NCI-H510A treated with DMSO at 0.1 percent for 48 hours (cell line): ENCODE measurements at places on chromosomes 12 and 14.

DNA sequence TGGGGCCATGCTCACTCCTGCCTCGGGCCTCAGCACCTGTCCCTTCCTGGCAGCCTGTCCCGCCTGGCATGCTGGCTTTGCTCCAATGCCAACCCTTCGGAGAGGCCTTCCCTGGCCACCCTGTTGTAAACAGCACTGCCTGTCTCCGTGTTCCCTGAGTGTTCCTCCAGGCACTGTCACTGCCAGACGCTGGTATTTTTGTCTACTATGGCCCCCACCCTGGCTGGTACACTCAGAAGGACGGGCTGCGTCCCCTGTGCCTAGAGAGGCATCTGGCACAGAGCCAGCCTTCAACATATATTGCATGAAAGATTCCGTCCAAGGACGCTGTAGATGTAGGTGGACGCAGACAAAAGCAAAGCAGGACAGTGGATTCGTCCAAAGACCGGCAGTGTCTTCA is 2.7 kb upstream of the ASPG start:
- DNase-seq: no peak

DNA sequence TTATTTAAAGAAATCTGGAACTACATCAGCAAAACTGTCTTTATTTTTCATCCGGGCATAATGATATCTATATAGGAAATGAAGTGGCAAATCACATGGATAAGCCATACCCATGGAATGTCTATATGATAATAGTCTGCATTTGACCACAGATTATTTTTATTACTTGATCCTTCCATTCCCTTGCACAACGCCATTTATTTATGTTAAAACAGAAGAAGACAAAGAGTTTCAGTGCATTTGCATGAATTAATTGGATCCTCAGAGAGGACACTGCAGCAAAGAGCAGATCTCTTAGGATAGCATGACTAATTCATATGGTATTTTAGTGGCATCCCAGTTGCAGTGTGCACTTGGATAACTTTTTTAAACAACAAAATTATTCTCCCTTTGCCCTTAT is 345.0 kb downstream of the CCDC91 start:
- no peak for DNase-seq

GRCh38 chr12:15411842-15412241 is 89.5 kb downstream of the PTPRO start:
- no peak for DNase-seq

DNA sequence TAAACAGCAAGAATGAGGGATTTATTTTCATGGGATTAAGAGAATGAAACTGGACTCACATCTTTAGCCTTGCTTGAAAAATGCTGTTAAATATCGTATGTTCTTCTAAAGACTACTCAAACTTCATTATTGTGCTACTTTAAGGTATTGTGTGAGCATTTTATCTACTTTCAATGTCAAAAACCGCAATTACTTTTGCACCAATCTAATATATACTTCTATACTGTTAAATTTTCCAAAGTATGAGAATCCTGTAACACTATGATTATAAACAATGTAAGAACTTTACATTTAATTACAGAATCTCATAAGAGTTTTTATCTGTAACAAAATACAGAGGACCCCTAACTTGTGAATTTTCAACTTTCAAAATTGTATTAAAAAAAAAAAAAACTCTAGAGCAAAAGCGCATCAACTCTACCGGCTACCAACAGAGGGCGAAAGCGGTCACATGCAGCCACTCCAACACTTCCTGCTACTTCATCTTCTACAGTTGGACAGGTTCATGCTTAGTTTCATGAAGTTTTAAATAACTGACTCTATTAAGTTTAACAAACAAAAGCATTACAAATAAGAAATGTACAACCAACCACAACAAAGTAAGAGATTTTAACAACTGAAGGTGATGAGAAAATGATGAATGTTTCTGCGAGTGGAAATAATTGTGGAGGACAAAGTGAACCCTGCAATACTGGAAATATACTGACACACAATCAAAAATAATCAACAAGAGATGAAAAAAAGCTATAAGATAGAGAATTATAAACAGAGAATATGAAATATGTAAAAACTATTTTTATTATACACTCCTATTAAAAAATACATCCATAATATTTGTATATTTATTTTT is 210.9 kb downstream of the MED13L start:
- peak; percentile 49 for DNase-seq

DNA sequence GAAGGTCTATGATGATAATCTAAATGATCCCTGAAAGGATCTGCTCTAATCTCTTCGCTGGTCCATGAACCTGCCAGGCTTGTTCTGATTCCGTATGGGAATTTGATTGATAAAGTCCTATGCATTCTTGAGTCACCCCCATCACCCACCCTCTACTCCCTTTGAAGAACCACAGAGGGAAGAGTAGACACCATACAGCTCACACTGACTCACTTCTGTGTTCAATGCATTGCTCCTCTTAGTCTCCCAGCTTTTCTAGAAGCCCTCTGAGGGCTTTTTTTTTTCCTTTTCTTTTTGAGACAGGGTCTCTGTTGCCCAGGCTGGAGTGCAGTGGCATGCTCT is 18.5 kb upstream of the GPRC5A start:
- no peak for DNase-seq

DNA sequence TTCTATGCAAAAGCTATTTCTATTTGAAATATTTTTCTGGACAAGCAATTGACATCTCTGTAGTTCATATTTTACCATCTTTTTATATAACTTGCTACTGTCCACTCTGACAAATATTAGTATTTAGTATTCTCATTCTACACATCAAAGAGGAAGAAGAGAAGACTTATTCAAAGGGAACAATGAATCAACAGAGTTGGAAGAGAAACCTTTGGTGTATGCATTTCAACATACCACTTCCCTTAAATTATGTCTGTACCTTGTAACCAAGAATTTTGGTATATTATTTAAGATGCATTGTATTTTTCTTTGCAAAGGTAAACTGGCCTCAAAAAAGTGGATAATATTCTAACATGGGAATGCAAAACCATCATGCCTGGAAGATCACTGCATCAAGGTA is 72.1 kb upstream of the DUSP6 start:
- DNase-seq: no peak

DNA sequence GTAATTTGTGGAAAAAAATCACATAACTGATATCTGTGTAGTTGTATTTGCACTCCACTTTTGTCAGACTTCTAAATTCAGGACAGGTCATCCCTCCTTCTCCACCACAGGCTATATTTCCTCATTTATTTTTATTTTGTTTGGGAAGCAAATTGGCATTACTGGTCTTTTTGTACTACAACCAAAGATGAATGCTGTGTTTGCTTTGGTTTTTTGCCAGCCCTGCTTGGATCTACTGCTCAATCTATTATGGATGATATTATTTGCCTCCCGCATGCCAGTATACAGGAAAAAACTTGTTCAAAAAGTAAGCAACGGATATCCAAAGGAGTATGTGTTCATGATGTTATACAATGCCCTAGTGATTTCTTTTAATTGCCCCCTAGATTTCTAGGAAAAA is 948.8 kb downstream of the TRHDE start:
- DNase-seq: no peak

DNA sequence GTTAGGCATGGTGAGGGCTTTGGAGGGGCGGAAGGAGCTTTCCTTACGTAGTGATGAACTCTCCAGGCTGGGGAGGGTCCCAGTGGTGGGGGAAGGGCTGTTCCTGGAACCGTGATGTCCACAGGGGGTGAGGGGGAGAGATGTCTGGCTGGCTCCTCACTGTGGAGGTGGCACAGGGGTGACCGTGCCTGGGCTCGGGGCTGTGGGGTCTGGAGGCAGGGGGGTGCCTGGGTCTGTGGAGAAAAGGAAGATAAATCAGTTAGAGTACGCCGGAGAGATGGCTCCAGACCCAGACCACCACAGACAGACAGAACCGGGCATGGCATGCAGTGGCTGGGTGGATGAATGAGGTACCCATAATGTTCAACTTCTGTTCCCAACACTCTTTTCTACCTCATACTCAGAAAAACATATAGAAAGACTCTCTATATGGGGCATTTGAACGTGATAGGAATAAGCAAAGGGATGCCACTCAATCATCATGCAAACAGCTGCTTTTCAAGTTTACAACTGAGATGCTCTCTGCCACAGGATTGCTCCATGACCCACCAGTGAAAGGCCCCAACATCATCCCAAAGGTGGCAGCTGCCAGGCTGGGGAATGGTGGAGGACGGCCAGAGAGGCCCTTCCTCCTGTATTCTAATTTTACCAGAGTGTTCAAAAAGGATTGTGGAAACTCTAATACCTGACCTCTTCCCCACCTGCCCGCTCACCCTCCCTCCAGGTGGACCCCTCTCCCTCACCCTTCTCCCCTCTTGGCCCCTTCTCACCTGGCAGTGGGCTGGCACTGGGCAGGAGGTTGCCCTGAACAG is 5.6 kb downstream of the MYL6 start:
- no peak for DNase-seq

DNA sequence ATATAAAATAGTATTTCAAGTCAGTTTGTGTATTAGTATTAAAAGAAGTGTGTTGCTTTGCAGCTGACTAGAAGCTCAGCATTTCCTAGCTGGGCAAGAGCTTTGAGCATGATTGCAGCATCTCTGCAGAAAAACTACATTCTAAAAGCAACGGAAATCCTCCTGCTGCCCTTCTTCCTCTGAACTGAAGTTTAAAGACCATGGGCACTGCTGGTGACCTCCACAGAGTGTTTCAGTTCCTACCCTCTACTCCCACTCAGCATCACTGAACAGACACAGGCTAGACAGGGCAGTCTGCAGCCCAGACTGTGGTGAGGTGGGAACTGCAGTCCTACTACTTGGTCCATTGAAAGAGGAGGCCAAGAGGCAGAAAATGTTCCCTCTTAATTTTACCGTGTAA is 59.0 kb downstream of the FAR2 start:
- DNase-seq: no peak

DNA sequence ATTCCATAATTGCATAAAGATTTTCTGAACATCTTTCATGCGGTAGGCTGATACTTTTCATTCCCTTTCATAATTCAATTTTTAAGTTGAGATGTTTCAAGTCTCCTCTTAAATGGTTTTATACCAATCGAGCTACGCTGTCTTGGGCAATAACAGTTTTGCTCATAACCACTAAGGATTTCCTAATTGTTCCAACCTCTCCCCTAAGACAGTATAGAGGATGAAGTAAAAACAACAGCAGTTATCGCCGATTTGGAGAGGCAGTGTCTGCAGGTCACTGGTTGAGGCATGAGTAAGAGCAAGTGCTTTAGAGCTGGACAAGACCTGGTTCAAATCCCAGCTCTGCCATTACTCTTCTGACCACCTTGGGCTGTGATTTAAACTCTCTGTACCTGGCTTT is 6.9 kb upstream of the MED13L start:
- no peak for DNase-seq

DNA sequence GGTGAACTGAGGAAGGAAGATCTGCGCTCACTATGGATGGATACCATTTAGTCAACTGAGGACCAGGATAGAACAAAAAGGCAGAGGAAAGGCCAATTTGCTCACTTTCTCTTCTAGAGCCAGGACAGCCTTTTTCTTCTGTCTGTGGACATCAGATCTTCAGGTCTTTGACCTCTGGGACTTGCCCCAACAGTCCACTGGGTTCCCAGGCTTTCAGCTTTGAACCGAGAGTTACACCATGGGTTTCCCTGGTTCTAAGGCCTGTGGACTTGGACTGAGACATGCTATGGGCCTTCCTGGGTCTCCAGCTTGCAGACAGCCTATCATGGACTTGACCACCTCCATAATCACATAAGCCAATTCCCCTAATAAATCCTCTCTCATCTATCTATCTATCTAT is 232.0 kb downstream of the IPO8 start:
- DNase-seq: no peak

DNA sequence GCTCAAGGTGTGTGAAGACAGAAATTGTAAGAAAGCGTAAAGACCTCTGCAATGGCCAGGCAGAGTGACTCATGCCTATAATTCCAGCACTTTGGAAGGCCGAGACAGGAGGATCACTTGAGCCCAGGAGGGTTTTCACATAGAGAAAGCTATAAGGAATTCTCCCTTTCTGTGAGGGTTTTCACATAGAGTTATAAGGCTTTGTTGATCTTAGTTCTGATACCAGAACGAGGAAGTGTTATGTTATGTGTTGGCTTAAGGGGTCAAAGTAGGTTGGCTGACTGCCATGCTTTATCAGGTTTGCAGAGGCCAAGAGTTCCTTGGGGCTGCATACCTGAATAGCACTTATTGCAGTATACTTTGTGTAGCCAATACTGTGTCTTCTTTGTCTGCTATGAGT is 139.1 kb downstream of the ERC1 start:
- DNase-seq: no peak

DNA sequence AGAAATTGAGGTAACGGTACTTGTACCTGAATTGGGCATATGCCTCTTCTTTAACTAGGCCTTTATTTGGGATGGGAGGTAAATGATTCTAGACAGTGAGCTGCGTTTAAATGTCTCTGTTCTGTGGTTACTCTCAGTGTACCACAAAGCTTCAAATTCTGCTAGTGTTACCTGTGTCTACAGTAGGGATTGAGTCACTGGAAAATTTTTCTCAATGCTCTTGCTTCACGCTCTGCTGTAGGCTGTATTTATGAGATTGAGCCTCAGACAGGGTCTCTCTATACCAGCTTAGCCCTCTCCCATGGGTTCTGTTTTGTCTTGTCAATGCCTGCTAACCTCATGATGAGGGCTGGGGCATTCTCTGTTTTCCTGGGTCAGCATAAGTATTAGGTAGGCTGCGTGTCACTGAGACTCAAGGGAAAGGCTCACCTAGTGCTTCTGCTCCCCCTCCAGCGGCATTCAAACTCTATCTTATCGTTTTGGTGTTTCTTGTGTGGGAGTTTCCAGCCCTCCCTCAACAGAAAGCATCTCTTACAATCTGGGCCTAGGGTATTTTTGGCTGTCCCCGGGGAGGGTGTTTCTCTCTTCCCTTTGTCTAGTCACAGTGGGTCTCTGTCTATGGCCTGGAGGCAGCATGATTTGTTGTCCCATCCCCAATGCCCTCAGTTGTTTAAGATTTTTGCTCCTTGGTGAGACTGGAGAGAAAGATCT is 285.8 kb downstream of the ADGRD1 start:
- DNase-seq: no peak

GRCh38 chr12:26621932-26622331 is 211.1 kb downstream of the ITPR2 start:
- DNase-seq: peak; percentile 58
